Left forelimb (tissue), 1 donor: ENCODE measurements at places on chromosomes 7 and 10.

DNA sequence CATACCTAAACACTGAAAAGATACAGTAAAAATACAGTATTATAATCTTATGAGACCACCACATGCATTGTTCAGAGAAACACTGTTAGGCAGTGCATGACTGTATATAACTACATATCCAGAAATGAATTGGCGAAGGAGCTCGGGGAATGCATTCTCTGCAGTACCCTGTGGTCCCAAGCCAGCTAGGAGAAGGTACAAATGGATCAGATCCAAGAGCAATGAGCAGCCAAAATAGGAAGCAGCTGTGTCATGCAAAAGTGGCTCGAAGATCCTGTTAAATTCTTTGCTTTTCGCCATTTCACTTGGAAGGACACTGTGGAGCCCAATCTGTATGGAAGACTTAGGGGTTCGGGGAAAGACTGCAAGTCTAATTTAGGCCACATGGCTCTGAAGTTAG is 334.8 kb downstream of the TNS3 start:
- no peak for DNase-seq

GRCh38 chr7:70886547-70886946 is 245.4 kb upstream of the GALNT17 start:
- DNase-seq = no peak

DNA sequence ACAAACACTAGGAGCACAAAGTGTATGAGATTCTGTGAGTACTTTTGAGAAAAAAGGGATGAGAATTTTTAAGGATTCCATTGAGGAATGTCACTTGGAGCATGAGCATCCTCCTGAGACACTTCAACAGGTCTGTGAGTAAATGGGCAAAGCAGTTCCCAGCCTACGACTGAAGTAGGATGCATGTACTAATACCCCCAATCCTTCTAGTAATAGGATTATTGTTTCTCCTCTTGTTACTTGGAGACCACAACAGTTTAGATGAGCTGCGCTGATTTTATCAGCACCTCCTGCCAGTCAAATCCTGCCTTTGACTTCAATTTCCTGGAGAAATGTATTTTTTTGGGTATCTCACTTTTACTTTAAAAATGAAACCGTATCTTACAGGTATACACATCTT is 820 bp downstream of the BBS9 start:
- no peak for DNase-seq

DNA sequence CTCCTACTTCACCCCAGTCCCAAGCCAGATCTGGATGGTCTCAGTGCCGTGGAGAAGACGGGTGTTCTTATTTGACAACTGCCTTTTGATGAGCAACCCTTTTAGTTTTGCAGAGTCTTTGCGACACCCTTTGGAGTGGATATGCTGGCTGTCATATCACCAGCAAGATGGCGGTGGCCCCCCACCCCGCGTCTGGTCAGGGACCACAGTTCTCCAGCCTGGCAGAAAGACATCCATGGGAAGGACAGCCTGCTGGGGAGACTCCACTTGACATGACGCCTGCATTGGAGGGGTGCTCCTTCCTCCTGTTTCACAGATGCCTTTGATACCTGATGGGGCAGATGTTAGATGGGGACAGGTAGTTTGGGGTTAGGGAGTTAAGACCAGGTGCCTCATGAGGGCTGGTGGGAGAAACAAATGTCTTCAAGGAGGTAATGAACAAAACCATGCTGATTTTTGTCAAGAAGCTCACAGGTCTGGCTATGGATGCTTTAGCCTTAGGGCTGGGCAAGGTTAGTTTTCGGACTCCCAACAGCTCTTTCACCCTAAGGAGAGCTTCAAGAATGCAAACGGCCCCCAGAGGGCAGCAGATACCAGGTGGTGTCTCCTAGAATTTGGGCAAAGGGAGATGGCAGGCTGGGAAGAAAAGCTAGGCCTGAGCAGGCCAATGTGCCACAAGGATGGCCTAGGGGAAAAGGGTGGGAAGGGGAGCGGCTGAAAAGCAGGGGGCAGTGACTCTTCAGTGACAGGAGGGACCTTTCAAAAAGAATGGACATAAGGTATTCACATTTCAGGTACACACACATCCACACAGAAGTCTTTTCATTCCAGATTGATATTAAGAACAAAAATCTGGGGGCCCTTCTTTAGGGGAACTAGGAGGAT is 95.2 kb downstream of the CLEC2L start:
- no peak for DNase-seq

DNA sequence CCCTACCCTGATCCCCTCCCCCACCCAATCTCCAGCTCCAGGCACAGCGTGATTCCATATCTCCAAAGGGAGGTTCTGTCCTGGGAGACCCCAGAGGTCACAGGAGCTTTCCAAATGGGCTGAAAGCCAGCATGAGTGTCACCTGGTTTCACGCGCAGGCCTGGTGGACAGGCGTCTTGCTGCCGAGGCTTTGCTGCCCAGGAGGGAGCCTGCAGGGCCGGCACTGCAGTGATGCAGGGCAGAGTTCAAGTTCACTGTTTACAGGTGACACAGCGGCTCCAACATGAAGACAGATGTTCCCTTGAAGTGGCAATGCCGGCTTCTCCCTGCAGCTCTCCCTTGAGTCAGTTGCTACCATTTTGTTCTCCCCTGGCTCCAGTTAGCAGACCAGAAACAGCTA is 104.3 kb downstream of the TCERG1L start:
- DNase-seq = peak; percentile 40

GRCh38 chr10:102007796-102008195 is 48.2 kb downstream of the ARMH3 start:
- no peak for DNase-seq

- DNase-seq = peak; percentile 88
These were observed 2.9 kb upstream of the HMX3 start for GRCh38 chr10:123132576-123133477.

GRCh38 chr7:5470167-5470532 is 46.5 kb upstream of the TNRC18 start:
- DNase-seq = no peak

- no peak for DNase-seq
These were observed 49.3 kb upstream of the HBP1 start for GRCh38 chr7:107119376-107120105.

DNA sequence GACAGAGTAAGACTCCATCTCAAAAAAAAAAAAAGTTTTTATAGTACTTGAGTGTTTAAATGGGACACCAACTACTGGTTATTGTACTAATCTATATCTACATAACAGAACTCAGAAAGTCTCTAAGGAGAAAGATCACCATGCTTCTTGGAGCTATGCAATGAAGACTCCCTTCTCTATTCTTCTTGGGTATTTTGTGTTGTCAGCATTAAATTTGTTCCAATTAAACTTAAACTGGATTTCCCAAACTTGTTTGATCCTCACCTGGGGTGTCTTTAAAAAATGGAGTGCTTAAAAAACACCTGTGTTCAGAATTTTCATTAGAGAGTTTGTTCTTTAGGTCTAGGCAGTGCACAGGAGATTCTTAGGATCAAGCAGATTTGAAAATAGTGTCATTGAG is 536.0 kb downstream of the GATA3 start:
- no peak for DNase-seq

DNA sequence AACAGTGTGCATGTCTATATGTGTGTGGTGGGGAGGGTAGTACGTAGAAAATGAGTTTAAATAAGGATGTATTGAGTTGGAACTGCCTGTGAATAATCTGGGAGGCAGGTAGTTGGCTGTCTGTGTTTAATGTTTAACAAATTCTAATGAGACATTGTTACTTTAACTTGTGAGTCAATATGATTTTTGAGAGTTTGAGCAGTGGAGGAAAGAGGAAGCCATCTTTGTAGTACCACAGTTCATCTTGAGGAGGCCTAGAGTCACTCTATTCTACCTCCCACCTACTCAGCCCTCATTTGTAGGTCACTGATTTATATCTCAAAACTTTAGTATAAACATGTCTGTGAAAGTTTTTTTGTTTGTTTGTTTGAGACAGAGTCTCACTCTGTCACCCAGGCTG is 129.9 kb upstream of the ITGB1 start:
- no peak for DNase-seq

DNA sequence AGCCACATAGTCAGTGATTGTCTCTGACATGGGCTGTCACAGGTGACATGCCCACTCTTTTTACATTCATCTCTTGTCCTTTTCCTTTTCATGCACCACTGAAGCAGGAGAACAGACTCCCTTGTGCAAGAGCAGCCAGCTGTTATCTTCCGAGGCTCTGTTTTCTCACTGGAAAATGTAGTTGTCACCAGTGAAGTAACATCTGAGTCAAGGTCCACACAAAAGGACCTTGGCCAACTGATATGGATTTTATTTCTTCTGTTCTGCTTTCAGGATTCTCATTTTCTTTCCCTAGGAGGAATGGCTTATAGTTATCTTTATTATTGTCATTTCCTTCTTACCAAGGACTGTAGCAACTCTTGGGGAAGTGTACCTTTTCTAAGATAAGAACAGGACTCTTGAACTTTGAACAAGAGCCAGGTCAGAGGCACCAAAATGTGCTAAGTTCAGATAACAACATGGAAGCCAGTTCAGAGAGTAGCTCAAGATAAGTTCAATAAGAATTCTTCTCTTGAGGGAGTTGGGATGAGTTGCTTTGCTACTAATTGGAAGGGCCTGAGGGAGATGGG is 22.7 kb downstream of the AVPI1 start:
- DNase-seq = no peak

- no peak for DNase-seq
These were observed 875.8 kb upstream of the CELF2 start for GRCh38 chr10:10141782-10142382.

DNA sequence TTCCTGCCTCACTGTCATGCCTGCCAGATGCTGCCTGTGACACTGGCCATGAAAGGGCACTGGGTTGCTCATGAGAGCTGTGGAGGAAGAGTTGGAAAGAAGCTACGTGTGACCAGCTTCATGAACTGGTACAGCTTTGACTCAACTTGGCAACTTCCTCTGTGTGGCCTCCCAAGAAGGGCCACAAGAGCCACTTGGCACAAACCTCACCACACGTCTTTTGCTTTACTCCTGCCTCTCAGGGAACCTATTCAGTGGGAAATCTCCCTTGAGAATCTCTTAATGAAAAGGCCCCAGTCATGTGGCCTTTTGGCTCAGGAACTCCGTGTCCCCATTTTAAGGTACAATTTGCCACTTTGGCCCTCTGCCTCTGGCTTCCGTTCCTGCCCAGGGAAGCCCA is 54.5 kb downstream of the FRMD4A start:
- DNase-seq = no peak

GRCh38 chr7:106774768-106775551 is 90.1 kb upstream of the PIK3CG start:
- DNase-seq = no peak

- no peak for DNase-seq
These were observed 39.9 kb downstream of the LDB3 start for GRCh38 chr10:86708068-86708782.

DNA sequence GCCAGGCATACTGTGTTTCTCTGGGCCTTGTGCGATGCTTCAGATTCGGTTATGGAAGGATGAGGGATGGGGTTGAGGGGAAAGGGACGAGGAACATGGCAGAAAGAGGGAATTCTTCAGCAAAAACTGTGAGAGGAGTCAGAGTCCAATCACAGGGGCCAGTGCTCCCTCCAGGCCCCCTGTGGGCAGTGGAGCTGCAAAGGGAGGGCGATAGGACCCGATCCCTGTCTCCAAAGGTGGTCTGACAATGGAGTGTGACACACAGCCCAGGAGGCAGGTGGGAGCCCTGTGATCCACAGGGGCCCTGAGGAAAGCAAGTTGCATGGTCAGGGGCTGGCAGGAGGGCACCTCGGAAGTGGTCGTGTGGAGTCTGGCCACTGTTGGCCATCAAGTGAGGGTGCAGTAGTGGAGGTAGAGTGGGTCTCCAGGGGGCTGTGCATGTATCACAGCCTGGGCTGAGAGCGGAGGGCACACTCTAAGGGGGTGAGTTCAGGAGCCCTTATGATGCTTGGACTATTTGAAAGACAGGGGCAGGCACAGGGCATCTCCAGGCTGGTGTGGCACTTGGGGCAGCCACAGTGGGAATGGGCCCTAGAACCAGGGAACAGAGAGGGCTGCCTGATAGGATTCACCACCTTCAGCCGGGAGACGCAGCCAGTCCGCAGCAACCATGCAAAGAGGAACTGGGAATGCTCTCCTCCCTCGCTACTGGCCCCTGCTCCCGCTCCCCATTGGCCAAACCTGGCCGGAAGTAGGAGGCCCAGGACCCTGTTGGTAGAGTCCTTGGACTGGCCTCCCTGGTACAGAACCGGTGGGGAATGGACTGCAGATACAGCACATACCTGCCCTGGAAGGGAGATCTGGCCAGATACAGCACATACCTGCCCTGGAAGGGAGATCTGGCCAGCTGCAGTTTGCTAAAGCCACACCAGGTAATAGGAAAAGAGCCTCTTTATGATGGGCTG is 115.9 kb downstream of the ADCY1 start:
- DNase-seq = no peak

- DNase-seq = no peak
These were observed 17.9 kb downstream of the CLRN3 start for GRCh38 chr10:127874671-127875448.

GRCh38 chr10:3516923-3517255 is 268.1 kb downstream of the KLF6 start:
- no peak for DNase-seq

DNA sequence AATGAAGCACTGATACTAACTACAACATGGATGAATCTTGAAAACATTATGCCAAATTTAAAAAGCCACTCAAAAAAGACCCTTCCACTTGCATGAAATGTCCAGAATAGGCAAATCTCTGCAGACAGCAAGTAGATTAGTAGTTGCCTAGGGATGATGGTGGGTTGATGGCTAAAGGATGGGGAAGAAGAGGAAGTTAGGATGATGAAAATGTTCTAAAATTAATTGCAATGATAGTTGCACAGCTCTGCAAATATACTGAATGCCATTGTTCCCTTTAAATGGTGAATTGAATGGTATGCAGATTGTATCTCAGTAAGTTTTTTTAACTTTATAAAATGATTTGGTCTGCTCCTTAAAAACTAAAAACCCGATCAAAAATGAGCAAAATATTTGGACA is 7.3 kb upstream of the LIPA start:
- DNase-seq = no peak

GRCh38 chr7:112084520-112084971 is 121.7 kb downstream of the DOCK4 start:
- no peak for DNase-seq

- DNase-seq = no peak
These were observed at the start of gene NMT2 for GRCh38 chr10:15168291-15168785. TSS of gene NMT2 (minus strand) at chr10:15168693. CDS start at chr10:15168612, 81 bp downstream.

GRCh38 chr10:44178281-44178680 is 206.6 kb downstream of the CXCL12 start:
- DNase-seq = no peak

DNA sequence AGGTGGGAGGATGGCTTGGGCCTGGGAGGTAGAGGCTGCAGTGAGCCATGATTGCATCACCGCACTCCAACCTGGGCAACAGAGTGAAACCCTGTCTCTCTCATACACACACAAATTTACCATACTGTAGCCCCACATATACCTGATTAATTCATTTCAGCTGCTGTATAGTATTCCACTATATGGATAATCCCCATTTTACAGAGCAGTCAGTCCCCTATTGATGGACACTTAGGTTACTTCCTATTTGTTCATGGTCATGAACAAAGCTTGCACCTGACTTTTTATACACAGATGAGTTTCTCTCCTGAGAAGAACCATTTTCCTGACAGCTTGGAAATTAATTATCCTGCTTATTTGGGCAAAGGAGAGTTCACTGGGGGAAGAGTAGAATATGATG is 59.2 kb downstream of the EMX2 start:
- DNase-seq = no peak

GRCh38 chr10:69426376-69426727 is 9.6 kb upstream of the TACR2 start:
- DNase-seq = no peak

- DNase-seq = no peak
These were observed 15.7 kb downstream of the TMEM106B start for GRCh38 chr7:12226756-12227155.
